A549 (cell line): ENCODE measurements at places on chromosomes 16 and 17.

- no peak for DNase-seq
Observed at GRCh38 chr16:54431041-54431996, 144.7 kb upstream of the IRX3 start.

GRCh38 chr16:1920727-1921171 lies 2.5 kb upstream of the HS3ST6 start:
- peak; percentile 53 for DNase-seq

DNA sequence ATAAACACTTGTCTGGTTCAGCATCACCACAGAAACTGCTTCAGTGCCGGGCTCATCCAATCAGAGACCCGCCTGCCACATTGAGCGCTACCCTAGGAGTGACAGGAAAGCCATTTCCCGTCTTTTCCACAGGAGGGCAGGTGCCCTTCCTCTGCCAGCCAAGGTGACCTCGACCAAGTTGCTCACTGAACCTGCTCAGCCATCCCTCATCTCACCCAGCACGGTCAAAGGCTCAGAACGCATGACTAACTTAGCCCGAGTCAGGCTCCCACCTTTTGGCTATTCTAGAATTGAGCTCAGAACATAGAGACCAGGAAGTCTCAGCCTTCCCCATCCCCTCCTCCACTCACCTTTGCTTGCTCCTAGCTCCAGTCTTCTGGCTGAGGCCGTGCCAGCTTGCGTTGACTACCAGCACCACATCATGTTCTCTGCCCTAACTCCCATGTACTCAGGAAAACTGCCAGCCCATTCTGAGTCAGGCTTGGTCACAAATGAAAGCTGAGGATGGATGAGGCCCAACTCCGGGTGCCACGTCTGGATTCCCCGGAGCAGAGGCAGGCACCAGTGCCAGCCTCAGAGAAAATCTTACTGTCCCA lies 15.6 kb downstream of the MRPS23 start:
- DNase-seq = no peak

GRCh38 chr16:50046853-50047252 lies 18.9 kb upstream of the HEATR3 start:
- no peak for DNase-seq

DNA sequence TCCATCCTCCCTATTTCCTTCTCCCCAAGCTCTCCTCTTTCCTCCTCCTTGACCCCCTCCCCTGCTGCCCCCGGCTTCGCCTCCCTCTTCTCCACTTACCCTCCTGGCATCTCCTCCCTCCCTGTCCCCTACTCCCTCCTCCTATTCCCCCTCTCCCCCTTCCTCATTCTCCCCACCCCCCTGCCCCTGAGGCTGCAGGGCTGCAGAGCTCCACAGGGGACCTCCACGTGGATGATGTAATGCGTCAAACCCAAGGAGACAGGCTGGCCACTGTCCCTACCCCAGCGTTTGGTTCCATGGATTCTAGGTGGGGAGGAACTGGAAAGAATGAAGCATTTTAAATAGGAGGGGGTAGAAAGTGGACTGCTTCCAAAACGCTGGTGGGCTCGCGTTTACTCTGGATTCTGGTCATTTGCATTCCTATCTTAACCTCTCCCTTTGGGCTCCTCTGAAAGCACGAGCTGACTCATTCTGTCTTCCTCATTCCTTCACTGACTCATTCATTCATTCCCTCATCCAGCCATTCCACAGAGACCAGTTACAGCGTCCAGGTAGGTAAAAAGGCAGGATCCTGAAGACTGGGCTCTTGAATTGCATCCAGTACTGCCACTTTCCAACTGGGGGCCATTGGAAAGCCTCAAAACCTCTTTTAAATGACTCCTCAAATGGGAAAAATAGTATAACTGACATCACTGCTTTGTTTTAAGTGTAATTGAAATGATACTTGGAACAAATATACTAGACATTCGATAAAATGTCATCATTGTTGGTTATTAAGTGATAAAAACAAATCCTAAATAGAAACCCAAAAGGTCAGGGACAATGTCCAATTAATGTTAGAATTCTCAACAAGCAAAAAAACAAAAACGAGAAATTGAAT lies 943 bp upstream of the COTL1 start:
- DNase-seq = peak; percentile 90

- DNase-seq = no peak
Observed at GRCh38 chr17:75086496-75087181, 1.1 kb upstream of the SLC16A5 start.

- no peak for DNase-seq
Observed at GRCh38 chr16:14111713-14112538, 40.8 kb downstream of the MRTFB start.

GRCh38 chr17:82371333-82372248 lies at the start of gene UTS2R:
TSS of gene UTS2R (plus strand) at chr17:82371765. CDS start at chr17:82374325, 2,560 bp downstream.
- DNase-seq = no peak

DNA sequence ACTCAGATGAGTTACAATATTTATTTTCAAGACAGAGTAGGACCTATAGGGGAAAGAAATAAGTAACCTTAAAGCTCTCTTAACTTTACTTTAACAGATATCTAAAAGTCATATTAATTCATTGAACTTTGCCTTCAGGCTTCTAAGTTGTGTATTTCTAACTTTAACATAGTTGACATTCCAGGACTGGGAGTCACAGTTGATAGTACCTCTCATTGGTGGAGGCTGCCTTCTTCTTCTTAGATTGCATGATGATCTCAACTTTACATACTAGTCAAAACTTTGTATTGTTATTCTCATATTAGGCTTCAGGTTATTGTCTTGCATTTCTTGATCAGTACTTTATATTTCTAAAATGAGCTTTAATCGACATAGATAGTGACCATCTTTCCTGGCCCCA lies 350.1 kb upstream of the KIF2B start:
- no peak for DNase-seq

DNA sequence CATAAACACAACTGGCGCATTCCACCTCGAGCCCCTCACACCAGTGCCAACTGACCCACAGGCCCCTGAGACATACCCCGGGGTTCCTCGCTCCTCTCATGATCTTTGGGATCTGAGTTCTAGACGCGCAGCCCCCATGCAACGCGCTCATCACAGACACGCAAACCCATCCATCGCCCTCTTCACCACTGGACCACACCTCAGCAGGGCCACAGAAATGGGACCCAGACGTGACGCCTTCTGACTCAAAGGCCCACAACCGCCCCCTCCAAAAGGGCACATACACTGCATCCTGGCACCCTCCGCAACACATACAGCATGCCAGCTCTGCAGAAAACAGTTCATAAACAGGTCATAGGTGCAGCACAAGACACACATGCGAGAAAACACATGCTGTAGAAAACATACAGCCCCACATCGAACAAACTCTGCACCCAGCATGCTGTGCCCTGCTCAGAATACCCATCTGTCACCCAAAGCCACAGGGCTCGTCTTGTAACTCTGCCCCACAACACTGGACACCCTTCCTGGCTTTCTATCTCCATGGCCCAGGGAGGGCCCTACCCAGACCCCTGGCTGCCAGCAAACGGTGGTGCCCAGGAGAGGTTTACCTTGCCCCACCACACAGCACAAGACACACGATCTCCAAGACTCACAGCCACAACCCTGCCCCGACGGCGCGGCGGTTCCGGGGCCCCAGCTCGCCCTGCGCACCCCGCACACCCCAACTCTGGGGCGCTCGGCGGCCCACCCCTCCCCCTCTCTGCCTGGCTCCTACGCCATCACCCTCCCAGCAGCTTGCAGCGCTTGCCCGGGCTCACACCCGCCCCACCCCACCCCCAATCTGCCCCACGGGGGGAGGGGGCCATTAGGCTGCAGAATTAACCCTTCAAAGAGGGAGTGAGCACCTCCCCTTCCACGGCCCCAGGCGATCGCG lies 887 bp downstream of the ZBTB4 start:
- peak; percentile 50 for DNase-seq

- no peak for DNase-seq
Observed at GRCh38 chr17:27180322-27180721, 113.6 kb upstream of the WSB1 start.

GRCh38 chr16:21610006-21610544 lies 10.7 kb downstream of the METTL9 start:
- DNase-seq = no peak

- DNase-seq = no peak
Observed at GRCh38 chr17:59107306-59107670, 608 bp upstream of the TRIM37 start.

GRCh38 chr16:50549561-50549915 lies 1.3 kb downstream of the NKD1 start:
- no peak for DNase-seq

- no peak for DNase-seq
Observed at GRCh38 chr17:59760160-59760559, 52.7 kb downstream of the VMP1 start.

GRCh38 chr16:67857547-67858233 lies 10.2 kb upstream of the CENPT start:
- DNase-seq = peak; percentile 95

DNA sequence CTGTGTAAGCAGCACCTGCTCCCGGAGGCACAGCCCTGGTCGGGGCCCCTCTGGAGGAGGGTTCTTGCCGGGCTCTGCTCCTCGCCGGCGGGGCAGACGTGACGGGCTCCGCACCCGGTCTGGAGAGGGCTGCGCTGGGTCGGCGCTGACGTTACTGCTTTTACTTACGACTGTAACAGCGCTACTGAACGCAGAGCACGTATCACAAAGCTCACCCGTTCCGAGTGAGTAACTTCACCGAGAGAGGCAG lies 1.3 kb upstream of the RAB40C start:
- DNase-seq = no peak

DNA sequence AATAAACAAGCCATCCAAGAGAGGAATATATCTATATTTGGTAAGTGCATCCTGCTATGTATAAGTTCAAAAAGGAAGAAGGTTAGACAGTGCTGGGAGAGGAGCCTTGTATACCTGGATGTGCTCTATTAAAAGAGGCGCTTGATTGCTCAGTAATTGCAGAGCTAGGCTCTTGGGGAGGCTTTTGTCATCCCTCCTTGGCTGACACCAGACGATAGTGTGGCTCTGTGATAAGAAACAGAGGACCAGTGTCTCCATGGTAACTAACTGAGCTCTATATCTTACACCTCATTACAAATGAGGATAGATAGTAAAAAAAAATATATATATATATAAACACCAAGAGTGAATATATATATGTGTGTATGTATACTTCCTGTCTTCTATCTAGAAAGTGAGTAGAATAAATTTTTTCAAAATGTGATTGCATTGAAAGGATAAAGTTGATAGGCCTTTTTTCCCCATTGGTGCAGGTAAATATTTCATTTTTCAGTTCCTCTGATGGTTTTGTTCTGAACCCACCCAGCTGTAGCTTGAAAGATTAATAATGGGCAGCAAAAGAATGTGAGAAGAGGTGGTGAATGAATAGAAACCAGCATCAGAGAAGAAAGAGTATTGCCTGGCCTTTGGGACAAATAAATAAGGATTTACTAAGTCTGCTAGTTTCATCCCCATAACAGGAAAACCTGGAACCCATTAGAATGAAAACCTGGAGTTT lies 303.7 kb downstream of the ZFHX3 start:
- DNase-seq = no peak

DNA sequence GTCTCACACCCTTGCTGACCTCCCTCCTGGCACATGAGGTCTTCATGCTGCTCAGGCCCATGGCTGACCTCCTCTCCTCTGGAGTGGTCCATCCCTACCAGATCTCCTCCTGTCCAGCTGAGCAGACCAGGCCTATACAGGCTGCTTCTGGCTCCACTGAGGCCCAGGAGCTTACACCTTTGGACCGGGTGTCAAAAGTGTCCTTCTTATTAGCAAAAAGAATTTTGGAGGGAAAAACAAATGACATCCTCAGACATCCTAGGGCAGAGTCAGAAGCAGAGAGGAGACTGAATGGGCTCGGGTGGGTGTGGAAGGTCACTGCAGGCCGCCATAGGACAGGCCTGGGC lies 38.1 kb downstream of the WSB1 start:
- no peak for DNase-seq

GRCh38 chr16:64364894-64365293 lies 757.0 kb downstream of the CDH11 start:
- DNase-seq = no peak

- DNase-seq = no peak
Observed at GRCh38 chr17:7854851-7855659, at the start of gene TMEM88. TSS of gene TMEM88 (plus strand) at chr17:7855066. CDS start at chr17:7855075, 9 bp downstream.

GRCh38 chr16:1425616-1426370 lies 5.1 kb upstream of the PERCC1 start:
- no peak for DNase-seq

- no peak for DNase-seq
Observed at GRCh38 chr16:86884390-86884650, 306.0 kb downstream of the FOXL1 start.

DNA sequence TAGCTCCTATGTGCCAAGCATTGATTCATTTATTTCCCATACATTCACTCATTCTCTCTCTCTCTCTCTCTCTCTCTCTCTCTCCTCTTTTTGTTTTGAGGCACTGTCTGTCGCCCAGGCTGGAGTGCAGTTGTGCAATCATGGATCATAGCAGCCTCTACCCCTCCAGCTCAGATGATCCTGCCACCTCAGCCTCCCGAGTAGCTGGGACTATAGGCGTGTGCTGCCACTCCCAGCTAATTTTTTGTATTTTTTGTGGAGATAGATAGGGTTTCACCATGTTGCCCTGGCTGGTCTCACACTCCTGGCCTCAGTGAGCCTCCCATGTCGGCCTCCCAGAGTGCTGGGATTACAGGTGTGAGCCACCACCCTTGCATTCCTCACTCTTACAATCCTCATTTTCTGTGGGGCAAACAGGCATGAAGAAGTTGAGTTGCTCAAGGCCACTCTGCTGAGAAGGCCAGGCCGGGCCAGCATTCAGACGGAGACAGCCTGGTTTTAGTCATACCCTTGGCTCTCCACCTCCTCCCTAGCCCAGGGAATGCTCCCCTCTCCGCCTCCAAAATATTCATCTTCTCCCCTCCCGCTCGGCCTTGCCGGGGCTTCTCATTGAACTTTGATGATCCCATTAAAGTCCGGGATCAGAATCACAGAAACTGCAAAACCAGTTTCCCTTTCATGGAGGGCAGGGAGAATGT lies 765 bp upstream of the PRM2 start:
- DNase-seq = no peak

GRCh38 chr17:63041251-63041650 lies 75.2 kb downstream of the TANC2 start:
- DNase-seq = no peak

DNA sequence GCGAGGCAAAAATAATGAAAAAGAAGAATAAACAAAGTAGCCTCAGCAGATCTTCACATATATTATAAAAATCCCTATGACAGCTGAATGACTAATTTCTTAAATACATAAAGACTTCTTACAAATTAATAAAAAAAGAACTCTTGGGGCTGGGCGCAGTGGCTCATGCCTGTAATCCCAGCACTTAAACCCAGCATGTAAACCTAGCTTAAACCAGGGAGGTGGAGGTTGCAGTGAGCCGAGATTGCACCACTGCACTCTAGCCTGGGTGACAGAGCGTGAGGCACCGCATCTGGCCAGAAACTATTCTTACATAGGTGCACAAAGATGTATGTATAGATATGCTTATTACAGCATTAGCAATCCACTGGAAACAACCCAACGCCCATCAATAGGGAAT lies 27.7 kb downstream of the C17orf100 start:
- no peak for DNase-seq

- no peak for DNase-seq
Observed at GRCh38 chr17:51091635-51092034, 29.0 kb downstream of the SPAG9 start.

DNA sequence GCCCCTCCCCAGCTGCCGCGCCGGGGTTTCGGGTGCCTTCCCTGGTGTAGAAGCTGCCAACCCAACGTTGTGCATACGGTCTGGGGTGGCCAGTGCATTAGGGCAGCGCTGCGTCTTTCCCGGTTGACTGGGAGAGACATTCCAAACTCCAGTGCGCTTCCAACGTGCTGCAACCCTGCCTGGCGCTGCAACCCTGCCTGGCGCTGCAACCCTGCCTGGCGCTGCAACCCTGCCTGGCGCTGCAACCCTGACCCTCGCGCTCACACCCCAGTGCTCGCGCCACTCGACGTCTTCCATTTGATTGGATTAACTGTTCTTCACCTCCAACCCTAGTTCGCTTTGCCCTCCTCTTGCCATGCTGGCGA lies 488 bp upstream of the HAP1 start:
- no peak for DNase-seq
